Naive thymus-derived CD4-positive, alpha-beta T cell (primary cell): ENCODE measurements at places on chromosomes 7 and 10. TPM values are rescaled to one million over a fixed set of nuclear protein-coding genes. Genes with fewer than 3 reads are reported as not detected.

GRCh38 chr10:80611481-80612185, 73.9 kb downstream of the SH2D4B start:
- H3K4me1 ChIP-seq, result no peaks in the 10 kb centered on the region
- H3K36me3 ChIP-seq, result no peaks in the 10 kb centered on the region
- no peak overlapping the region for H3K4me3 ChIP-seq
- DNase-seq, result no peak

FAM25A gene
- not detected for total RNA-seq

- no peak overlapping the region for H3K27ac ChIP-seq
- no peak for DNase-seq
- H3K4me1 ChIP-seq, result no peaks in the 10 kb centered on the region
- no peak overlapping the region for H3K4me3 ChIP-seq
- no peaks in the 10 kb centered on the region for H3K27me3 ChIP-seq
- H3K36me3 ChIP-seq, result no peaks in the 10 kb centered on the region
Observed at GRCh38 chr7:35734001-35734483, 39.1 kb upstream of the HERPUD2 start.

GET4 gene
- 52.6 TPM for total RNA-seq

DNA sequence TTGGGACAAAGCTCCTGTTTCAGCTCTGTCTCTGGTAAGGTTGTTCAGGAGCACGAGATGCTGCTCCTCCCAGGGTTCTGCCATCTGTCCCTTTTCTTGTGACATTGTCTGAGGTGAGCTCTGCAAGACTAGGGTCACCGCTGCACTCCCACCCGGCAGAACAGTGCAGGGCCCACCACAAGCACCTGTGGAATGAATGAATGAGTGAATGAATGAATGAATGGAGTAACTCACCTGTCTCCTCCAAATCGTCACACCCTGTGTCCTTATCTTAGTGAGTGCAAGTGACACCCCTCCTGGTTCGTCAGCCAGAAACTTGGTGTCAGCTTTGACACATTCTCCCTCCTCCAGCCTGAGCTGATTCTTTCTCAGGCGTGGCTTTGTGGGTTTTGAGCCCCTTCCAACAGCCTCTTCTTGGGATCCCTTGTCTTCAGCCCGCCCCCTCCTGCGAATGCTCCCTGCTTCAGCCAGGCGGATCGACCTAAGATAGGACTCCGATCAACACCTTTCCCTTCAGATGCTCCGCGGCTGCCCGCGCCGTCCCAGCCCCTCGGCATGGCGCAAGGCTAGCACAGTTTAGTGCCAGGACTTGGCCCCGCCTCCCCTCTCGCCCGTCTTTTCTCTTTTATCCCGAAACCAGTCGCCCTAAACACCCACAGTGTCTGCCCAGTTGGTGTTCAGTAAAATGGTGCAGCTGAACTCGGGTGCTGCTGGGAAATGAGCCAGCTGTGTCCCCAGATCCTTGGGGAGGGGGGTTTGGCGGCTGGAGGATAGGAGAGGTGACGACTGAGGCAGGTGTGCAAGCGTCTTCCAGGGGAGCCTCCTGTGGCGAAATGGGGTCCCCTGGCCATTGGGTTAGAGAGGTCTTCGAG, 89.3 kb downstream of the BEND7 start:
- peak overlapping the region; percentile 56 for H3K4me3 ChIP-seq
- no peak overlapping the region for H3K27ac ChIP-seq
- peaks cover 9% of the 10 kb centered on the region for H3K4me1 ChIP-seq
- no peaks in the 10 kb centered on the region for H3K27me3 ChIP-seq
- peak; percentile 4 for DNase-seq

- H3K4me1 ChIP-seq, result no peaks in the 10 kb centered on the region
- no peak overlapping the region for H3K4me3 ChIP-seq
- no peak overlapping the region for H3K27ac ChIP-seq
- DNase-seq, result no peak
Observed at GRCh38 chr7:42661312-42661711, 250.6 kb downstream of the C7orf25 start.

GRCh38 chr10:96820765-96821164, 11.3 kb upstream of the LCOR start:
- no peak overlapping the region for H3K27ac ChIP-seq
- H3K4me3 ChIP-seq, result no peak overlapping the region
- DNase-seq, result no peak
- H3K4me1 ChIP-seq, result no peaks in the 10 kb centered on the region
- no peaks in the 10 kb centered on the region for H3K36me3 ChIP-seq

- H3K4me1 ChIP-seq, result no peaks in the 10 kb centered on the region
- DNase-seq, result no peak
- no peak overlapping the region for H3K27ac ChIP-seq
- H3K36me3 ChIP-seq, result no peaks in the 10 kb centered on the region
- no peaks in the 10 kb centered on the region for H3K27me3 ChIP-seq
- no peak overlapping the region for H3K4me3 ChIP-seq
Observed at GRCh38 chr7:98594348-98594747, 22.7 kb upstream of the NPTX2 start.

GRCh38 chr10:124262234-124262865, 156.4 kb downstream of the OAT start:
- no peak overlapping the region for H3K4me3 ChIP-seq
- no peaks in the 10 kb centered on the region for H3K36me3 ChIP-seq
- no peak overlapping the region for H3K27ac ChIP-seq
- DNase-seq, result no peak

AKR1B15 gene
- total RNA-seq, result not detected

- no peak overlapping the region for H3K27ac ChIP-seq
- peaks cover 3% of the 10 kb centered on the region for H3K27me3 ChIP-seq
- DNase-seq, result no peak
- H3K4me1 ChIP-seq, result no peaks in the 10 kb centered on the region
- no peaks in the 10 kb centered on the region for H3K36me3 ChIP-seq
- no peak overlapping the region for H3K4me3 ChIP-seq
Observed at GRCh38 chr10:52316001-52316400, 1.9 kb downstream of the DKK1 start.

- H3K4me1 ChIP-seq, result no peaks in the 10 kb centered on the region
- no peak overlapping the region for H3K27ac ChIP-seq
- no peaks in the 10 kb centered on the region for H3K36me3 ChIP-seq
- no peak for DNase-seq
Observed at GRCh38 chr7:68684246-68684839, 913.9 kb upstream of the AUTS2 start.

GRCh38 chr10:4083509-4084003, 298.5 kb upstream of the KLF6 start:
- H3K36me3 ChIP-seq, result no peaks in the 10 kb centered on the region
- no peak for DNase-seq
- H3K27me3 ChIP-seq, result no peaks in the 10 kb centered on the region

- H3K27me3 ChIP-seq, result no peaks in the 10 kb centered on the region
- no peaks in the 10 kb centered on the region for H3K4me1 ChIP-seq
- no peaks in the 10 kb centered on the region for H3K36me3 ChIP-seq
- no peak overlapping the region for H3K27ac ChIP-seq
- no peak for DNase-seq
- no peak overlapping the region for H3K4me3 ChIP-seq
Observed at GRCh38 chr7:37944737-37945054, 24.3 kb downstream of the EPDR1 start.

IGF2BP3 gene
- 1.3 and 1.4 TPM in 2 replicates for total RNA-seq

GRCh38 chr7:20458521-20458920, 127.8 kb downstream of the ITGB8 start:
- H3K27me3 ChIP-seq, result no peaks in the 10 kb centered on the region
- DNase-seq, result no peak
- H3K27ac ChIP-seq, result no peak overlapping the region
- H3K36me3 ChIP-seq, result no peaks in the 10 kb centered on the region
- no peak overlapping the region for H3K4me3 ChIP-seq

MLXIPL gene
- not detected for total RNA-seq

TAS2R41 gene
- total RNA-seq, result 1.9 TPM

GNG11 gene
- total RNA-seq, result not detected in 2 replicates

HECW1 gene
- not detected for total RNA-seq

- no peak overlapping the region for H3K27ac ChIP-seq
- no peaks in the 10 kb centered on the region for H3K27me3 ChIP-seq
- peaks cover 6% of the 10 kb centered on the region for H3K4me1 ChIP-seq
- no peak overlapping the region for H3K4me3 ChIP-seq
- H3K36me3 ChIP-seq, result no peaks in the 10 kb centered on the region
- DNase-seq, result no peak
Observed at GRCh38 chr7:1422512-1423263, 36.6 kb downstream of the MICALL2 start.

DNA sequence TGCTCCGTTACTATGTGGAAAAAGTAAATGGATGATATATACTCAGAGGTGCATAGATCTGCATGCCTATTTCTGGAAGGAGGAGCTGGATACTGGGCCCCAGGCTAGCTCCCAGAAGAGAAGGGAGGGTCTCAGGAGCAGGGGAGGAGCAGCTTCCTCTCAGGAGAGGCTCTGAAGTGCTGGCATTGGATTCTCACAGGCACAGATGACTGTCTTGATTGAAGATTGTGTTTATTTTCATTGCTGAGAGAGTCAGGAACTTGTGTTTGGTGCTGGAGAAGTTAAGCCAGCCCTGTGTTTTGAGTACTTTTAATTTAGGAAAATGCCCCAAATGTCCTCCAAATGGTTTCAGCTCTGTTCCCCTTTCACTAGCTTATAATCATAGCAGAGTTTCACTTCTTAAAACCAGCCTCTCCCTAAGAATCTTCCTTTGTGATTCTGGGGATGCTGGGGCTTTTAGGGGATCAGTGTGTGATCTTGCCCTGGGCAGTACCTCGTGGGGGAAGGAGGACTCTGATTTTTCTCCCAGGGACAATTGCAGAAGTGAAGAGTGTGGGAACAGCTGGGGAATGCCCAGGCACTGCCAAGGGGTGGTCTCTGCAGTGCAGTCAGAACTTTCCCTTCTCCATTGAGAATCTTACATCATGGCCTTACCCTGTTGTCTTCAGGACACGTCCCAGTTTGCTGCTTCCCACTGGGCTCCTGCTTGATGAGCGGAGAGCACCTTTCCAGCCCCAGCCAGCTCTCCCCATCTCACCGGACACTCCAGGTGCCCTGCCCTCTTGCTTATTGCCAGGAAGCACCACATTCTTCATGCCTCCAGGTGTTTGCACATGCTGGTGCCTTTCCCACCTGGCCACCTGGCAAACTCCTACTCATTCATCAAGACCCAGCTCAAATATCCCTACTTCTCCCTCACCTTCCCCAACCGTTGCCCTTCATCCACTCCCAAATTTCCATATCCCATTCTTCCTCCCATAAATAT, 102.8 kb downstream of the ARHGAP22 start:
- H3K36me3 ChIP-seq, result no peaks in the 10 kb centered on the region
- no peaks in the 10 kb centered on the region for H3K27me3 ChIP-seq
- no peak overlapping the region for H3K27ac ChIP-seq
- no peaks in the 10 kb centered on the region for H3K4me1 ChIP-seq

LEP gene
- total RNA-seq, result not detected in 2 replicates

GRCh38 chr7:150860291-150860977, 8.1 kb downstream of the AOC1 start:
- no peak overlapping the region for H3K27ac ChIP-seq
- DNase-seq, result no peak
- H3K36me3 ChIP-seq, result no peaks in the 10 kb centered on the region
- no peaks in the 10 kb centered on the region for H3K4me1 ChIP-seq

DNA sequence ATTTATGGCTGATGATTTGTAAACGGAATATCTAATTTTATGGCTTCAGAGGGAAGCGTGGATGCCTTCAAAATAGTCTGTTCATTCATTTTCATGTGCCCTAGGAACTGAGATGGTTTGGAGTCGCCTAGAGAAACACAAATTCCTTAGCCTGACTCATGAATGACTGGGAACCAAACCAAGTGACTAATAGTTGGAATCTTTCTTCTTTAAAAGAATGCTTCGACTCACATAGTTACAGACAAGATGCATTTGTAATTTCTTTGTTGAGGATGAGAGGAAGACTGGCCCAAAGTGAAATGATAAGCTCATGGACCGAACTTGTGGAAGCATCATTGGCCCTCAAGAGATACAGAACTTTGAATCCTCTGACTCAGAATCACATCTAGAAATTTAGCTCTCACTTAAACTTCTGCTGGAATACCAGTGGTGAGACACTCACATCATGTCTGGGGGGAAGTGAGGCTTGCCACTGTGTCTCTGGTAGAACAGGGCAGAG, 1107.2 kb downstream of the NRG3 start:
- H3K27me3 ChIP-seq, result no peaks in the 10 kb centered on the region
- H3K27ac ChIP-seq, result no peak overlapping the region
- no peaks in the 10 kb centered on the region for H3K36me3 ChIP-seq
- no peak for DNase-seq
- no peak overlapping the region for H3K4me3 ChIP-seq

- no peak for DNase-seq
- H3K36me3 ChIP-seq, result peaks cover 21% of the 10 kb centered on the region
- H3K27me3 ChIP-seq, result no peaks in the 10 kb centered on the region
Observed at GRCh38 chr7:2359610-2360009, 5.0 kb downstream of the EIF3B start.
